Stimulated activated CD4-positive, alpha-beta T cell treated with anti-CD3 and anti-CD28 coated beads, Interleukin-15, amount 100 ng/mL, for 48 hours (primary cell): ENCODE measurements at places on chromosomes 6 and 20.
A peak's percentile ranks its signal among the peaks of the same experiment; 100 is the strongest.

GRCh38 chr6:107645740-107646139, 155.8 kb downstream of the SOBP start:
- no peak for DNase-seq

DNA sequence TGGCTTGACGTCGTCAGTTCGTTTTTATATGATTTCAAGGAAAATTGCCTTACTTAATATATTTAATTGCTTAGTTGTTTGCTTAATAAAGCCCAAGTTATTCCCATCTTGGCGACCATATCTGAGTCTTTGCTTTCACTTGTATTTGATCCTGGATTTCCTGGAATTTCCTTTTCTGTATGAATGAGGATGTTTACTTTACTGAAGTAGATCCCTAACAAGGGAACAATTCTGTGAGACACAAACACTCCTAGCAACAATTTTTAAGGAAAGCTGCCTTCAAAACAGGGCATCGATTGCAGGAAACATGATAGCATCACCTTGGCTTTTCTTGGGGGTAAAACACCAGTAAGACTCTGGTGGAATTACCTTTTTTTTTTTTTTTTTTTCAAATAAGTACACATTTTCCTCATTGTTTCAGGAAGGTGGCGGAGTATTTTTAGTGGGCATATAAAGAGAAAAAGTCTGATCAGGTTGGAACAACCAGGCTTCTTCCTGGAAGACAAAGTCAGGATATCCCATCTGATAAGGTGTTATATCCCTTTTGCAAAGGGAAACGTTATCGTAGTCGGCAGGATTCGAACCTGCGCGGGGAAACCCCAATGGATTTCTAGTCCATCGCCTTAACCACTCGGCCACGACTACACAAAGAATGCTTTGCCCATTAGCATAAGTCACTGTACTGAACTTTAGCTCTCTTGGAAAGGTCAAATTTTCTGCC, 68.5 kb upstream of the ZNF184 start:
- peak; percentile 15 for DNase-seq

- no peak for DNase-seq
These were observed 282.4 kb upstream of the HSF2 start for GRCh38 chr6:122116835-122117627.

DNA sequence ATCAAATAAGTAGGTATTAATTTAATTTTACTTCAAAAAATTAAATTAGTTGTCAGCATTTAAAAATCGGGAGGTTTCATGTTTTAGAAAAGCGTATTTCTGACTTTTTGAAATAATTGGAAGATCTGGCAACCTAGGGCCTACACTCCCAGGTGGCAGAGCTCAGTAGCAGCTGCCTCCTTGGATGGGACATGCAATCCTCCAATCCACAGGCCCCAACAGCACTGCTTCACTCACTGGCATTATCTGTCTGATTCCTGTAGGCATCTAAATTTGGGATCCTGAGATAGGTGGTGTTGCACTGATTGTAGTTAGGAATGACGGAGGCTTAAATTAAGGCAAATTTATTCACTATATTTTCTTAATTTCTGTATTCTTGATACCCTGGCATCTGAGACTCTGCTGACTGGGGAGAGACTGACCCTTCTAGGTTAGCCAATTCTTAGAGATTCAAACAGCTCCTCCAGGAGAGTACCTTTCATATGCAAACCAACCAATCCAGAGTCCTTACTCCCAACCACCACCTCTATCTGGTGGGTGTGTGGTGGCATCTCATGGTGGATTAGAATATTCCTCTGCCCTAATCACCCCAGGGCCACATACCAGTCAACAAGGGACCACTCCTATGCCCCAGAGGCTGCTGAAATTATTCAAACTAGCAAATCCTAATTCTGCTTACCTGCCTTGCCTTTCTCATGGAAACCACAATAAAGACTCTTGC, 146.6 kb upstream of the GLP1R start:
- DNase-seq: no peak

DNA sequence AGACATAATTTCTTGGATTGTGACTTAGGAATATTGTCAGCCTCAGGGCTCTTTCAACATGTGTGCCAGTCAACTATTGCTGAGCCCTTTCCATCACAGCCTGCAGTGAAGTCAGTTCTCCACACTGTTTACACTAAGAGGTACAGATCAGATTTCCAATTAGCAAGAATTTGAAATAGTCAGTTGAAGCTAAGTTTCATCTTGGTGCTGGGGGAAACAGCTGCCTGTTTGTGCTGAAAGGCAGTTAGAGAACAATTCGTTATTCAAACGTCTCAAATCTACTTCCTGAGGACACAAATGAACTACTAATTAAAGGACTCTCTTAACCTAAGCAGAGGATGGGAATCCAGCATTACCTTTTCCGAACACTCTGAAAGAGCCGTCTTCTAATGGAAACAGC, 25.9 kb downstream of the ADGRF1 start:
- no peak for DNase-seq

GRCh38 chr20:2814587-2815051, at the start of gene C20orf141:
TSS of gene C20orf141 (plus strand) at chr20:2814987. CDS start at chr20:2815185, 198 bp downstream.
- DNase-seq: no peak

- no peak for DNase-seq
These were observed 68.8 kb downstream of the TSHZ2 start for GRCh38 chr20:53040693-53041589.

GRCh38 chr6:104506429-104506828, 353.3 kb downstream of the HACE1 start:
- DNase-seq: no peak

DNA sequence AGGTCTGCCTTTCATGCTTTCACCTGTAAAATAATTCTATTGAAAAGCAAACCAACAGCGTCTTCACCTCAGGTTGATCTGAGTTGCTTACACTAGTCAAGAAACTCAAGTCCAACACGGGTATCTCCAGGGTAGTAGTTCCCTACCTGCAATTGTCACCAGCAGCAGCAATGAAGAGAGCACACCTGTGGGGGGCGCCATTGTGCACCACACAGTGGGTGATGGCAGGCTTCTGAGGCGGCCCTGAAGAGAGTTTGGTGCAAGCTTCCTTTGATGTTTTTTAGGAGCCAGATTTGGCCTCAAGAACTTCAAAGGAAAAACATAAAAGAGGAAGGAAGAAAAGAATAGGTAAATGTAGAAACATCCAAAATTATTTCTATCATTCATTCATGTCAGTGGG, 45.1 kb downstream of the KIAA0319 start:
- DNase-seq: no peak

DNA sequence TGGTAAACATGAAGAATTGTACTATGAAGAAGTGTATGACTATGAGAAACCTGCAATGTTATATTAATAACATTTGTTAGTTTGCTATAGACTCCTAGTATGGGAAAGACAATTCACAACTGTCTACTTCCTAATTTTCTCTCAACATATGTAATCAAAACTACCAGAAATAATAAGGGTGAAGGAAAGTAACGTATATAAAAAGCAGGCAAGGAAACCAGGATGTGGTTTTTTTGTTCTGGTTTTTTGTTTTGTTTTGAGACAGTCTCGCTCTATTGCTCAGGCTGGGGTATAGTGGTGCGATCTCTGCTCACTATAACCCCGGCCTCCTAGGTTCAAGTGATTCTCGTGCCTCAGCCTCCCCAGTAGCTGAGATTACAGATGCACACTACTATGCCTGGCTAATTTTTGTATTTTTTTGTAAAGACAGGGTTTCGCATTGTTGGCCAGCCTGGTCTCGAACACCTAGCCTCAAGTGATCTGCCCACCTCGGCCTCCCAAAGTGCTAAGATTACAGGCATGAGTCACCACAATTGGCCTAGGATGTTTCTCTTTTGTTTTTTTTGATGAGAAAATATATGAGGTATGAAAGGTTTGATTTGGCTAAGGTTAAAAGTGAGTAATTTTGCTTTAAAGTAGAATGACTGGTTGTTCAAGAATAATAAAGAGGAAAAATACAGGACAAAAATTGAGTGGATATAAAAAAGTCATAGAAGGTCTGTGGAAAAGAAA, 83.1 kb downstream of the PTCHD4 start:
- DNase-seq: no peak

DNA sequence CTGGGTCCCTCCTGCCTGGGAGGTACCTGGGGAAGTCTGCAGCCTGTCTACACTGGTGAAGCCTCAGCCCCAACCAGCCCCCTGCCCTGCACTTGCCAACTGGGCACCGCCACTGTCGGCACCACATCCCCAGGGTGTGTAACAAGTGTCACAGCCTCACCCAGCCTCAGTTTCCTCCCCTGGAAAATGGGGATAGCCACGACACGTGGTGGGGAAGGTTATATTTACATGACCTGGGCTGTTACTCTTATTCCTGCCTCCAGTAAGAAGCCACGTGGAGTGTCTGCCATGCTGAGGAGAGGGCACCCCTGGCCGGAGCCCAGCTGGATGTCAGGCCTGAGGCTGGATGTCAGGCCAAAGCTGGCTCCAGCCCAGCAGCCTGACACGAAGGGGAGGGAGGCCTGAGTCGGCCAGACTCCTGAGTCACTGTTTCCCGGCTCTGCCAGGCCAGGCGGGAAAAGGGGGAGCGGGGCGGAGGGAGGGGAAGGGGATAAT, 44.9 kb downstream of the SNAI1 start:
- no peak for DNase-seq

GRCh38 chr6:3610921-3611320, 140.6 kb downstream of the PXDC1 start:
- no peak for DNase-seq

DNA sequence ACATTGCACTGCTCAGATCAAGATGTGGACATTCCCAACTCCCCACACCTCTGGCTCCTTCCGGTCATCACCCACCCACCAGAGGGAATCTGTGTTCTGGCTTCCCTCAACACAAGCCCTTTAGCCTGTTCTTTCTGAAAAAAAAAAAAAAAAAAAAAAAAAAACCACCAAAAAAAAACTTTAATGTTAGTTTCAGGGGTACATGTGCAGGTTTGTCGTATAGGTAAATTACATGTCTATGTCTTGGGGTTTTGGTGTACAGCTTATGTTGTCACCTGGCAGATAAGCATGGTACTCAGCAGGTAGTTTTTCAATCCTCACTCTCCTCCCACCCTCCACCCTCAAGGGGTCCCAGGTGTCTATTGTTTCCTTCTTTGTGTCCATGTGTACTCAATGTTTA, 135.8 kb upstream of the FOXA2 start:
- no peak for DNase-seq

DNA sequence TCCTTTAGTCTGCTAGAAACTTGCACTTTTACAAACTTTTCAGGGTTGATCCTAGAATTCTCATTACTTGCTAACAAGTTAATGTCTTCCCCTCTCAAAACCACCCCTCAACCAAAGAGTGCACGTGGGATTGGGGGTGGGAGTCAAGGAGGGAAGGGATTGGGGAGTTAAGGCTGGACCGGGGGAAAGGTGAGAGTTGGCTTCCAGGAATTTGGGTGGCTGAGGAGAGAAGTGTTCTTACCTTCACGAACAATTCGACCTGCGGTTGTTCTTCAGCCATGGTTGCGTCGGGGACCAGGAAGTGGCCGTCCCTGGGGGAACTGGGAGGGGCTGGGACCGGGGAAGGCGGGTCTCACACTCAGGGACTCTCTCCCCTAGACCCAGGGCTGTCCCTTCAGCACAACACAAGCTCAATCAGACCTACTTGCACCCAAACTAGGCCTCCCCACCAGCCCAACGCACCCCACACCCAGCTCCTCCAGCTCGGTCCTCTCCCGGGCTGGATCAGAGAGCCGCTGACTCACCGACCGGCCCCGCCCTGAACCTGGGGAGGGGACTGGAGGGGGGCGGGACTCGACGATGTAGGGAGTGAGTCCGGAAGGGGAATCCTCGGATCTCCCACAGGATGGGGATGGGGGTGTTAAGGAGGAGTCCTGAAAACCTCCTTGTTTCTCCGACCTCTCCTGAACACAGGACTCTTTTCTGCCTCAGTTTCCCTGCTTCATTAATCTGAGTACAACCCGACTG, at the start of gene CLIC1:
TSS of gene CLIC1 (minus strand) at position 510 of the 747 bp plus-strand sequence. CDS start at position 280, 230 bp downstream.
- peak; percentile 80 for DNase-seq

DNA sequence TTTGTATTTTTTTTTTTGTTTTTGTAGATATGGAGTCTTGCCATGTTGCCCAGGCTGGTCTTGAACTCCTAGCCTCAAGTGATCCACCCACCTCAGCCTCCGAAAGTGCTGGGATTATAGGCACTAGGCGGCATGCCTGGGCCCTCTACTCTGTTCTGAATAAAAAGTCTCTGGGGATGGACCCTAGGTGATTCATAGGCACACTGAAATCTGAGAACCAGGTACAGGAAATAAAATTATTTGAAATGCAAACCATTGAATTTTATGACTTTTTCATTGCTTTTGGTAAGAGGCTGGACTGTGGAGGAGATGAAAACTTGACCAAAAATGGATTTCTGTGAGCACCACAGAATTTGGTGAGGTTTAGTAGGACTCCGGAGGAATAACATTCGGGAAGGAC, 117.5 kb downstream of the PRIM2 start:
- DNase-seq: no peak

GRCh38 chr6:6006006-6006427, 708 bp downstream of the NRN1 start:
- DNase-seq: no peak

- DNase-seq: no peak
These were observed 838 bp downstream of the TNFAIP3 start for GRCh38 chr6:137867685-137868509.

GRCh38 chr20:51700809-51701285, 67.3 kb downstream of the ATP9A start:
- DNase-seq: no peak

GRCh38 chr20:57460781-57461465, 64.0 kb downstream of the CTCFL start:
- no peak for DNase-seq

DNA sequence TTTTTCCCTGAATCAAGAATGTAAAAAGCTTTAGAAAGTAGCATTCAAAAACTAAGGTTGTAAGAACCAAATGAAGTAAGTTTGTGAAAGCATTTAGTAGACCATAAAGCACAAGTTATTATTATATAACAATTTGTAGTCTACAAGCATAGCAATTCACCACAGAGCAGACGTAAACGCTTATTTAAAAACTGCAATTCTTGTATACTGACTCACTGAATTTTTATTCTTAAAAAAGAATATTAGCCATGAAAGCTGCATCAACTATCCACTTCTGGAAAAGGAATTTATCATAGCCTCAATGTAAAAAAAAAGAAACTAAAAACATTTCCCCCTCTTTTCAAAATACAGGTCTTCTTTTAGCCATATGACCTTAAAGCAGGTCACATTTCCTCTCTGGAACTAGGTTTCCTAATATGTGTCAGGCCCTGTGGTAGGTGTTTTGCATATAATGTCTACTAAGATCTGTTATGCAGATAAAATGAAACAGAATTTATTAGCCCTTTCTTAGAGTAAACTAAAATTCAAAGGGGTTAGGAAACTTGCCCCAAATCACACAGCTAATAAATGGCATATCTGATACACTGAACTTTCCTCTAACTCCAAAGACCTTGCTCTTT, 2.1 kb downstream of the MAP3K7 start:
- DNase-seq: no peak

GRCh38 chr6:108955329-108955949, 107.2 kb downstream of the ARMC2 start:
- no peak for DNase-seq
